ENCODE measurements at places on chromosomes 1 and 21.

DNA sequence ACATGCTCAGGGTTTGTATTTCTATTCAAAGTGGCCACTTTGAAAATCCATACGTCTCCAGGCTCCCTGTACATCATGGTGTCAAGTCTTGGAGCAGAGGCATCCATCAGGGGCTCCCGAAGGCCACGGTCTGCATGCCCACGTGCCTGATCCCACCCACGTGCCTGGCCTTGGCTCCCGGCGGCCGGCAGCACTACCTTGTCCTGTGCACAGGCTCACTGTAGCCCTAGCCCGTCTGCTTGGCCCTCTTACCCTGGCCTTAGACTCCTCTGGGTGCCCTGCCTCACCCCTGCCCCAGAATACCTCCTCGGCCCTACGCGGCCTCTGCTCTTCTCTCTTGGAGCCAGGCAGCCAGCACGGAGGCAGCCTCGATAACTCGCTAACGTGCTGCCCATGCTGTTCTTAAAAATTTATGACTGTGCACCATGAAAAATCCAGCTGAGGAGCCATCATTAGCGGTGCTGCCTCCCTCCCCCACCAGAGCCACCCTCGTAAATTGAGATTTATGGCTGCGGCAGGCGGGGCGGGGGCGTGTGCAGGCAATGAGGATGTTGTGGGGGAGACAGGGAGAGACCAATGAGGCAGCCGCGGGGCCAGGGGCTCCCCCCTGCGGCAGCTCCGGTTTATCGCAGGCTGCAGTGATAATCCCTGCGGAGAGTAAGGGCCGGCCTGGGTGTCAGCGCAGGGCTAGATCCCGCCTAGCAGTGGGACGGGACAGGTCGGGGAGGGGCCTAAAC is 24.6 kb downstream of the DMAP1 start:
- DNase-seq, result peak; percentile 17

GRCh38 chr1:163271535-163271934 is 50.2 kb upstream of the NUF2 start:
- DNase-seq, result no peak

DNA sequence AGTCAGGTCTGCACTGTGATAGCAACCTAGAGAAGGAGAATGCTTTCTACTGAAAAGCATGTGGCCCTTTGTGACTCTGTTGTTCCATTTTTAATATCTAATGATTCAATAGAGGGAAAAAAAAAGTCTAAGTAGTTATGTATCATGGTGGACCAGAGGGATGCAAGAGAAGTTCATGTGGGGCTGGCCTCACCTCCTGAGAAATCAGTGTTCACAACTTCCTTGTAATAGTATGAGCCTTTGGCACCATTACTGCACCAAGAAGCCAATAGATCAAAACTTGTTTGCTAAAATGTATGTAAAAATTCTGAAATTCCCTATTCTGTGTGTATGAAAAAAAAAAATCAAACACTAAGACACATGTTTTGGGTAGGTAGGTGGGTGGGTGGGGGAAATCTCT is 5.0 kb downstream of the ZBTB17 start:
- no peak for DNase-seq

DNA sequence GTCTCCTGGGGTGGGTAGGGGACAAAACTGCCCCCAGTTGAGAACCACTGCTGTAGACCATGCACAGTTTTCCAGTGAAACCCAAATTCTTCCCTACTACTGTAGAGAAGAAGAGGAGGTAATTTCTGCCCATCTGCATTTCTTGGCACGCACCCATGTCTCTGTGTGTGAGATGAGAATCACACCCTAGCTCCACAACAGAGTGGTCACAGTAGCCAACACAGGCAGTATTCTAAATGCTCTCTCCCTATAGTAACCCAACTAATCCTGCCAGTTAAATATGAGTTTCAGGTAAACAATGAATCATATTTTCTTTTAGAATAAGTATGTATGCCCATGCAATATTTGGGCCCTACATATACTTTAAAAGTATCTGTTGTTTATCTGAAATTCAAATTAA is 1.2 kb upstream of the CAPN2 start:
- no peak for DNase-seq

DNA sequence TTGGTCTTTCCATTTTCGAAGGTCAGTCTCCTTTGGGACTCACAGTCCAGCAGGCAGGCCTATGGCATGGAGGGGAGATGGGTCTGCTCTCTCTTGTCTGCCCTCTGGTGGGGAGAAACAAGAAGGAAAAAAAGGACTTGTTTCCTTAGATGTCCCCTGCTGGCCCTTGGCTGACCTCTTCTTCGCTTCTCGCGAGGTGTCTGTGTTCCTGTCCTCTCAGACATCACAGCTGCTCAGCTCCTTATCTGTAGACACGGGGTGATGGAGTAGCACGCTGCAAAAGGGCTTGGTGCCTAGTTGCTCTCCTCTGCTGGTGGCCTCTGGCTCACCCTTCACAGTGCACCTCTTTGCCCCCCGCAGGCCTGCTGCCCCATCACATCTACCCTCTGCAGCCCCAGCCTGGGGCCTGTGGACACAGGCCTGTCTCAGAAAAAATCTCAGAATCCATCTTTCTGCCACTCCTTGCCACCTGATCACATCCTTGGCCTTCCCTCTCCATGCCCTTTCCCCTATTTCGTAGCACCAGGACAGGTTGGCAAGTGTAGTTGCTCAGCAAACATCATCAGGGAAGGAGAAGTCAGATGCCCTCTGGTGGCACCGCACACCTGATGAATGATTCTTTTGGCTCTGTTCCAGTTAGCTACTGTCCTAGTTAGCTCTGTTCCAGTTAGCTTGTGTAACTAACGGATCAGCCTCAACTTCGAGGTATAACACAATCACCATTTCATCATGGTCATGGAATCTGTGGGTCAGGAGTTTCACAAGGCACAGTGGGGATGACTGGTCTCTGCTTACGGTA is 18.7 kb upstream of the AK2 start:
- peak; percentile 85 for DNase-seq

GRCh38 chr1:243495442-243496186 is 239.8 kb downstream of the SDCCAG8 start:
- DNase-seq, result peak; percentile 80

- DNase-seq, result no peak
Observed at GRCh38 chr1:117861694-117862093, 67.7 kb downstream of the GDAP2 start.

GRCh38 chr1:39107341-39108290 is 81.5 kb downstream of the NDUFS5 start:
- DNase-seq, result no peak

DNA sequence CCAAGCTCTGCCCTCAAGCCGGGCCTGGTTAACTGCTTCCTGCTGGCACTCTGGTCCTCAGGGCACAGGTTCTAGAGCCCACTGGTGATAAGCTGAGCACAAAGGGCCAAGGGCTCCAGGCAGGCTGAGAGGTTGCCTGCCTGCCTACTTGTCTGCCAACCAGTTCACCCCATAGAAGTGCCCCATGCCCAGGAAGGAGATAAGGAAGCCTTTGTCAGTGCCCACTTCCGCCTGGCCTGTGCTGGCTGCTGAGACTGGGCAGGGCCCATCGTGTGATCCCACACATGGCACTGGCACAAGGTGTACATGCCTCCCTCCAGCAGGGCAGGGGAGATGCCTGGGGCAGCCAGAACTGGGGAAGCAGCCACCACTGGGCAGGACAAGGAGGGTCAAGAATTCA is 24.1 kb downstream of the SLC9A1 start:
- DNase-seq, result no peak

GRCh38 chr1:73910466-73910865 is 287.5 kb downstream of the LRRIQ3 start:
- no peak for DNase-seq

- no peak for DNase-seq
Observed at GRCh38 chr1:172851077-172851476, 192.2 kb downstream of the FASLG start.

- DNase-seq, result peak; percentile 52
Observed at GRCh38 chr1:66434096-66434495, 99.9 kb upstream of the SGIP1 start.

GRCh38 chr21:36966066-36966820 is at the start of gene HLCS:
TSS of gene HLCS (minus strand) at chr21:36966669. CDS start at chr21:36966638, 31 bp downstream.
- peak; percentile 78 for DNase-seq

DNA sequence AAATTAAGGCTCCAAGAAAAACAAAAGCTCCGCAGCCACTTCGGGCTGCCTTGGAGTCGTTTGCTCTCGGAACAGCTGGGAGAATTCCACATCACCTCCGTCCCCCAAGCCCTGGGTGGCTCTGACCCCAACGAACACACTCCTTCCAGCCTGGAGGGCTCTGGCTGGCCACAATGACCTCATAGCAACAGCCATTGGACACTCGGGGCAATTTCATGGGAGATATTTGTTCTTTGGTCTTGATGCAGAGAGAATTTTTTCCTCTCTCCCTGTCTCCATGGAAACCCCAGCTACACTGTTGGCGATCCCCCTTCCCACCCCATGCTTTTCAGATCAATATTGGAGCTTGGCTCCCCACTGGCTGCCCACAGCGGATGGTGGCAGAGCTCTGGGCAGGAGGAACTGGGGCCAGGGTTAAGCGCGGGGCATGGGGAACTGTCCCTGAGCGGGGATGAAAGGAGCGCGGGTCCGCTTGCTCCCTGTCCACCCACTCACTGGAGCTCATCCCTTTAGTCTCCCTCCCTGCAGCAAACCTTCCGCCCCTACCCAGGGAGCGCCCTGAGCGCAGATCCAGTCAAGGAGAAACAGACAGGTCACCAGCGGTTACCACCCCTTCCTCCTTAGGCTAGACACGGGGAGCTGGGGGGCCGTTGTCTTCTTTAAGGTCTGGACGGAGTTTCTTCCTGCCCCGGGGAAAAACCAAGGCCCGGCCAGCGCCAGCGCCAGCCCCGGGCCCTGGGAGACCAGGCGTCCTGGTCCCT is 1.2 kb downstream of the WNT4 start:
- no peak for DNase-seq

- DNase-seq, result no peak
Observed at GRCh38 chr1:220631238-220631815, 58.8 kb upstream of the C1orf115 start.

DNA sequence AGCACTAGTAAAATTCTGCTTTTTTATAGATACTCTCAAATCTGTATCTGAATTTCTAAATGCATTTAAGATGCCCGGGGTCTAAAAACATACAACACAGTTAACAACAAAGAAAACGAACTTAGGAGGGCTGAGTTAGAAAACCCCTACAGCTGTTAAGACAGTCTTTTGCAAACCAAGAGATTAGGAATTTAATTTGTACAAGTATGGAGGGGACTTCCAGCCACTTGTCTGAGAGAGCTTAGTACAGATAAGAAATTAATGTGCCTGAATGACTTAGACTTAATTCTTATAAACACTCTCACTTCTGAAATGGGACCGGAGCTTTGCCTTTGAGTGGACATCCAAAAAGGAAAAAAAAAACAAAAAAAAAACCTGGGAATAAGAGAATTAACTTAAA is 61.6 kb downstream of the SMYD3 start:
- no peak for DNase-seq

DNA sequence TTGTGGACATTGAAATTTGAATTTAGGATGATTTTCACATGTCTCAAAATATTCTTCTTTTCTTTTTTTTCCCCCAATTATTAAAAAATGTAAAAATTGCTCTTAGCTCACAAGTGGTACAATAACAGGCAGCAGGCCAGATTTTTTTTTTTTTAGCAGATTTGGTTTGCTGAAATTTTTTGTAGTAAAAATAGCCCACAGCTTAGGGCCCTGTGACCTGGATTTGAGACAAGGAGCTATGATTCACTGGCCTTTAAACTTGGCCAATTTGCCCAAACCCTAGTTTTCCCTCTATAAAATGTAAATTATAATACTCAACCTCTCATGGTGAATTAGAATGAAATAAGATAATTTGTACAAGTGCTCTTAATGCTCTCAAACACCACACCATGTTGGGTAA is 253.8 kb downstream of the DYRK1A start:
- no peak for DNase-seq

GRCh38 chr1:17581389-17582123 is 42.1 kb downstream of the ARHGEF10L start:
- no peak for DNase-seq

DNA sequence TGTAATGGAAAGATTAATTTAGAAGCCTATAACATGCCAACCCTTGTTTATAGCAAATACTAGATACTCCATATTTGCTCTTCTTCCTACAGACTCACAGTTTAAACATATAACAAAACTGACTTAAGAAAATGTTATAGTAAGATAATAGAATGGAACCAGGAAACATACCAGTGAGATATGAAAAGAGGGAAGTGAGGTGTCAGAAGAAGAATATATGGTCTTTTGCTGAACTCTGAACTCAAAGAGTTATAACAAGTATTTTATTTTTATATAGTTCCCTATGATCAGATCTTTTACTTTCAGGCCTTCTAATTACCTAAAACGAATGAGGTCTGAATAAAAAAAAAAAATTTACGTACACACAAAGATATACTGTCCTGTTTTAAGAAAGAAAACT is 20.9 kb downstream of the TMED5 start:
- no peak for DNase-seq

- no peak for DNase-seq
Observed at GRCh38 chr1:86703696-86704457, 499 bp upstream of the SH3GLB1 start.

DNA sequence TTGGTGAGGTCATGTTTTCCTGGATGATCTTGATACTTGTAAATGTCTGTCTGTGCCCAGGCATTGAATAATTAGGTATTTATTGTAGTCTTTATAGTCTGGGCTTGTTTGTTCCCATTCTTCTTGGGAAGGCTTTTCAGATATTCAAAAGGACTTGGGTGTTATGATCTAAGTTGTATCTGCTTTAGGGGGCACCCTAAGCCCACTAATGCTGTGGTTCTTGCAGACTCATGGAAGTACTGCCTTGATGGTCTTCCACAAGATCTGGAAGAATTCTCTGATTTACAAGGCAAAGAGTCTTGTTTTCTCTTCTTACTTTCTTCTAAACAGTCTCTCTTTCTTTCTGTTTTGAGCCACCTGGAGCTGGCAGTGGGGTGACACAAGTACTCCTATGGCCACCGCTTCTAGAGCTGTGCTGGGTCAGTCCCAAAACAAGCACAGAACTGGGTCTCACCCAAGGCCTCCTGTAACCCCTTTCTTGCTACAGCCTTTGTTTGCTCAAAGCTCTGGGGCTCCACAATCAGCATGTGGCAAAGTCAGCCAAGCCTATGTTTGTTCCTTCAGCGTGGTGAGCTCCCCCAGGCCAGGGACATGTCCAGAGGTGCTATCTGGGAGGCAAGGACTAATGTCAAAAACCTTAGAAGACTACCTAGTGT is 12.6 kb downstream of the VN1R5 start:
- peak; percentile 16 for DNase-seq

DNA sequence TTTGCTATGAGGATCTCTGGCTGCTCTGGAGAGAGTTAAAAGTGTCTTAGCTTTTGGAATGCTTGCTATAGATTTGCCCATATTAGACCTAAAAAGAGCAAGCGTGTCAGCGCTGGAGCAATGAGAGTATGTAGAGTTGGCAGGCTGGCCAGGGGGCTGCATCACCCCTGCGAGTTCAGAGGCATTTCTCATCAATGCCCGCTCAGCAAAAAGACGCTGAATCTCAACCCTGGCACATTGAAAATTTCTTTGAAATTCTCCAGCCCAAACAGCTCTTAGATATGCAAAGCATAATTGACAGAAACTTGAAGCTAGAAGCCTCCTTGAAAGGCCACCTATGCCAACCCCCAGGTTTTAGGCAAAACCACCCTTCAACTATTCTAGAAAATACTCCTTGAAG is 135.5 kb upstream of the F3 start:
- no peak for DNase-seq
